T-helper 17 cell (primary cell): ENCODE measurements at places on chromosomes 11 and 22. TPM values are rescaled to one million over a fixed set of nuclear protein-coding genes. Genes with fewer than 3 reads are reported as not detected.
A peak's percentile ranks its signal among the peaks of the same experiment; 100 is the strongest.

DNA sequence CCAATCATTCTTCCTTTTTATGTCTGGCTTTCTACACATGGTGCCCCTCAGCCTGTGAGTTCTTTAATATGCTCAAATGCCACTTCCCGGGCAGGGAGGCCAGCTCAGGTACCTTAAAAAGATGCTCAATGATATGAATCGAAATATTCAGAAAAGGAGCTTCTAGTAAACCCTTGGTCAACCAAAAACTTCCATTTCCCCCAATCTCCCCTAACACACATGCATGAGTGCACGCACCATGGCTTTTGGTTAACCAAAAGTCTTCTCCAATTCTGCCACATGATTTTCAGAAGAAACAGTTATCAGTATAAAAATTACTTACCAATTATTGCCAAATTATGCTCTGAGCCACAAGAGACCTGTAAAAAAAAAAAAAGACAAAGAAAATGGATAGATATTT, 135.0 kb downstream of the SERGEF start:
- H3K4me3 ChIP-seq, result no peak overlapping the region
- H3K27ac ChIP-seq, result no peak overlapping the region
- no peaks in the 10 kb centered on the region for H3K27me3 ChIP-seq

GRCh38 chr11:108228251-108228650, 5.4 kb downstream of the ATM start:
- H3K4me1 ChIP-seq, result peaks cover 33% of the 10 kb centered on the region
- H3K4me3 ChIP-seq, result peak overlapping the region; percentile 12
- H3K36me3 ChIP-seq, result peaks cover 5% of the 10 kb centered on the region

DNA sequence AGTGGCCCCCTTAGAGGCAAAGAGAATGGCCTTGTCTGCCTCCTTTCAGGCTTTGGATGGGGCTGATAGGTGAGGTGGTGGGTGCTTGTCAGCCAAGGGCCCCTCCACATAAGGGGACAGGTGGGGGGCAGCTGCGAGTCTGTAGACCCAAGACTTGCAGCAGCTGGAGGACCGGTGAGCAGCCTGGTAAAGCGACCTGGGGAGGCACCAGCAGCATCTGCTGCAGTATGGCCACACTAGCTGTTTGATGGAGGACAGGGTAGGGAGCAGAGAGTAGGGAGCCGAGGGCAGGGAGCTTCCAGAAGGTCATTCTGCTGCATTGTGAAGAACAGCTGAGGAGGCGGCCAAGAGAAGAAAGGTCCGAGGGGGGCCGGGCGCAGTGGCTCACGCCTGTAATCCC, 16.8 kb upstream of the MRTFA start:
- H3K27me3 ChIP-seq, result no peaks in the 10 kb centered on the region
- DNase-seq, result no peak
- no peaks in the 10 kb centered on the region for H3K36me3 ChIP-seq
- H3K27ac ChIP-seq, result no peak overlapping the region
- no peak overlapping the region for H3K4me3 ChIP-seq
- H3K4me1 ChIP-seq, result peaks cover 10% of the 10 kb centered on the region

GRCh38 chr11:119835753-119836152, 106.8 kb upstream of the NECTIN1 start:
- peaks cover 4% of the 10 kb centered on the region for H3K36me3 ChIP-seq
- H3K27ac ChIP-seq, result no peak overlapping the region
- H3K27me3 ChIP-seq, result peaks cover 95% of the 10 kb centered on the region
- no peak overlapping the region for H3K4me3 ChIP-seq
- DNase-seq, result no peak
- H3K4me1 ChIP-seq, result no peaks in the 10 kb centered on the region

Gene CDC42BPG
- total RNA-seq, result 7.7 TPM
